ENCODE measurements at places on chromosomes 3 and 15.
A peak's percentile ranks its signal among the peaks of the same experiment; 100 is the strongest.

- DNase-seq, result no peak
These were observed 1044.1 kb upstream of the NR2F2 start for GRCh38 chr15:95286352-95286880.

DNA sequence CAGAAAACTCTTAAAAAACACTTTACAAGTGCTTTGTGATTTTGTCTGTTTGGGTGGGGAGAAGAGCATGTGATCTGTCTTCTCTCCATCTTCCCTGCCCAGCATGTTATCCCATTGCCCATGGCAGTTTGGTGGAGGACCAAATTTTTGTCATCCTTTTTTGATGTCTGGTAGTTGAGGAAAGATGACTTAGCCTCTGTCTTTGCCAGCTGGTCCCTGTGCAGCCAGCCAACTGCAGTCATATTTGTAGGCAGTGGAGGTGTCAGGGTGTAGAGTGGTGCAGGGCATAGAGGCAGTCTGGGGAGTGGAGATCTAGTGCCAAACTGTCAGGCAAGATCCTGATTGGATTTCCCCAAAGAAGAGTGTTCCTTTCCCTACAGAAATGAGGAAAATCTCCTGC is 40.7 kb downstream of the GASK1A start:
- no peak for DNase-seq

DNA sequence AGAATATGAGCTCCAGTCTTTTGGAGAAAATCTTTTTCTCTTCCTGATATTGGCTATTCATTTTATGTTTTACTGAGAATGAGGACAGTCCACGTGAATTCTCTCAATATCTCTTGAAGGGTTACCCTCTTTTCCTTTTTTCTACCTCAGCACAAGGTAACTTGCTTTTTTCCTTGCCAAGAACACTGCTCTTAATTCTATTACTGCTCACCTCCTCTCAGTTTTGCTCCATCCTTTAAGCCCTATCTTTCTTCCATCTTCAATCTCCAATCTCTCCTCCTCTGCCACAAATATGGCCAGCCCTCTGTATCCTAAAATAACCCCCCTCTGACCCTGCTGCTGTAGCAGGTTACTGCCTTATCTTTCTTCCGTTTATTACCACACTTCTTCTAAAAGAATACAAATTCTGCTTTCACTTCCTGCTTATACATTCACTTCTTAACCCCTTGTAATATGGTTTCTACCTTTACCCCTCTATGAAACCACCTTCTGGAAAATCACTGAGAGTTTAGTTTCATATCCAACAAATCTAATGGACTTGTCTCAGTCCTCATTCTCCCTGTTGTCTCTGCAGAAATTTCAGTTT is 89.0 kb downstream of the NFKBIZ start:
- DNase-seq, result no peak

GRCh38 chr15:79366691-79367090 is 55.8 kb downstream of the TMED3 start:
- DNase-seq, result no peak

DNA sequence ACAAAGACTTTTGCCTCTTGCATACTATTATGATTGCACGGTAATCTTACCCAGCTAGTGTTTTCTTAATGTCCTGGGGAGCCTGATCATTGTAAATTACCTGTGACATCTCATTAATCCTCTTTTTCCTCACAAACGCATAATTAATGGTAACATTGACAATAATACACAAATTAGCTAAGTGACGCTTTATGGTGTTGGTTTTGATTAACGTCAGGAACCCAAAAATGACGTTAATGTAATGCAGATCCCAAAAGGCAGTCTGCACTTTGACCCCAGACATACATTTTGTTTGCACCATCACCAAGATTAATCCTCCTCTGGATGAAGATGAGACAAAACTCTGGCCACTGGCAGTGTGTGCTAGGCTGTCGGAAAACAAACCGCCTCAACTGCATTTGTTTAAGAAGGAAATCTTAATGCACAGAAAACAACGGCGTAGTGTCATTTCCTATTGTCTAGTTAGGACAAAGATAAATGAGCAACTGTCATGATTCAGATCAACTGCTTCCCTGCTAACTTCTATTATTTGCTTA is 83.9 kb upstream of the CDIN1 start:
- DNase-seq, result no peak

DNA sequence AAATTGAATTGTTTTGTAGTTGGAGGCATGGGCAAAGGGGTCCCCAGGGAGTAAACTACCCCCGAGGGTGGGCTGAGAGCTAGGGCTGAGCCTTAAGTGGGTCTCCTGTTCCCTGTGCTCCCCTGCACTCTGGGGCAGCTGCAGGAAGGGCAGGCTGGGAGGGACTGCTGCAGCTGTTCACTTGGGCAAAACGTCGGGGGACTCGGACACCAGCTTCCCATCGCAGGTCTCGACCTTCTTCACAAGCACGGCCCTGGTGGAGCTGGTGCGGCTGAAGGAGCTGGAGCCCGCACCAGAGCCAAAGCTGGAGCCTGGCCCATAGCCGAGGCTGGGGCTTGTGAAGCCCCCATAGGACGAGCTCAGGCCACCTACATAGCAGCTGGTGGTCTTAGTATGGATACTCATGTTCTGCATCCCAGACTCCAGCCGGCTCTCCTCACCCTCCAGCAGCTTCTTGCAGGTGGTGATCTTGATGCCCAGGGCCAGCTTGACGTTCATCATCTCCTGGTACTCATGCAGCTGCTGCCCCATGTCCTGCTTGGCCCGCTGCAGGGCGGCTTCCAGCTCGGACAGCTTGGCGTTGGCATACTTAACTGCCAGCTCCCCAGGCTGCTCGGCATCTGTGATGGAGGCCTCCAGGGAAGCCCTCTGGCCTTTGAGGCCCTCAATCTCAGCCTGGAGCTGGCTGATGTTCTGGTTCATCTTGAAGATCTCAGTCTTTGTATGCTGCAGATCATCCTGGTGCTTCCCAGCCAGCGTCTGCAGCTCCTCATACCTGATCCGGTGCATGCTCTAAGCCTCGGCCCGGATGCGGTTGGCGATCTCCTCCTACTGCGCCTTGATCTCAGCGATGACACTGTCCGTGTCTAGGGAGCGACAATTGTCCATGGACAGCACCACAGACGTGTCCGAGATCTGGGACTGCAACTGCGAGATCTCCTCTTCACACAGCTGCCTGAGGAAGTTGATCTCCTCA is 423.5 kb upstream of the ARPP21 start:
- no peak for DNase-seq

DNA sequence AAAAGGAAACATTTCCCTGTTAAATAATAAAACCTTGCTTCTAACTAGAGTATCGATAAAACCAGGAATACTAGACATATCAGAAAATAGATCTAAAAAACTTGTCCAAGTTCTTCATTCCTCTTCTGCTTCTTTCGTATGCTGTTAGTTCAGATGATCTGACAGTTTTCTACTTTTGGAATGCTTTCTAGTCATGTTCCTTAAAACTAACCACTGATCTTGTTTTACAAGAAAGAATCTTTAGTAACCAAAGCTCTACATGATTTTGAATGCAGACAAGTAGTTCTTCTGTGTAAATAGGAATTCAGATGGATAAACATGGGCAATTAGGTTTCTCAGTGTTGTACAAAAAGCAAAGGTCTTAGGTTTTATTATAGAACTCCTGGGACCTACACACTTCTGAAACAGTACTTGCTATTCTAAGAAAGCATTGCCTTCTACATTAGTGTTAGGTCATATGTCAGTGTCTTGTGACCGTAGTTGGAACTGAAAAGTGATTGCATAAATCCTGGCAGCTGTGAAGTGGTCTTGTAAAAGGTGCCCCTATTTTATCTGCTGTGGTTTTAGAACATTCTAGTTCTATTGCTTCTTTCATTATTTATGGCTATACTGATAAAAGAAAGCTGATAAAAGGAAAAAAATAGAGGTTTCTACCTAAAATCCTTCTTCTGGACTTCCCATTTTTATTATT is 40.7 kb downstream of the SNRK start:
- DNase-seq, result no peak

- no peak for DNase-seq
These were observed 58.4 kb downstream of the PLXNA1 start for GRCh38 chr3:127041264-127041820.

- DNase-seq, result no peak
These were observed 36.7 kb upstream of the PLCL2 start for GRCh38 chr3:16848007-16848406.

- DNase-seq, result peak; percentile 96
These were observed 172.5 kb upstream of the GADL1 start for GRCh38 chr3:31067004-31067403.

GRCh38 chr3:50419595-50420370 is 60.5 kb upstream of the TMEM115 start:
- DNase-seq, result no peak

DNA sequence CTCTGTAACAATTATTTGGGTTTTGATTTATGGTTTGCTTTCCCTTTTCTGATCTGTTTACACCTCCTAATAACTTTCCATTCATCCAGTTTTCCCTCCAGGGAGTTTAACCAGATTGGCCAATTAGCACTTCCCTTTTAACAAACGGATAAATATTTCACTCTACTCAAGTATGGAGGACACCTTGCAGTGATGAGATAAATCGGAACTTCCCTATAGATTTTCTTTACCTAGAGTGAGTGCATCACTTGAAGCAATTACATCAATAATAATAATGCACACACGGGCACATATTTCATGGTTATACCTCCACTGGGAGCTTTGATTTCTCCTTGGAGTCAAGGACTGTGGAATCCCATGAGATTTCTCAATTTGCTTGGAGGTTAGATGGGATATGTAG is 239.1 kb upstream of the CFAP20DC start:
- no peak for DNase-seq

- DNase-seq, result peak; percentile 93
These were observed 437.7 kb downstream of the RAP2B start for GRCh38 chr3:153599685-153600084.

- no peak for DNase-seq
These were observed 19.5 kb upstream of the BSN start for GRCh38 chr3:49534581-49535441.

GRCh38 chr15:67906382-67906781 is 66.5 kb upstream of the RNU6-1 start:
- DNase-seq, result no peak

- no peak for DNase-seq
These were observed 617.2 kb upstream of the UBE2E2 start for GRCh38 chr3:22585911-22586310.

- DNase-seq, result peak; percentile 68
These were observed 31.7 kb downstream of the LSM3 start for GRCh38 chr3:14210290-14210688.

DNA sequence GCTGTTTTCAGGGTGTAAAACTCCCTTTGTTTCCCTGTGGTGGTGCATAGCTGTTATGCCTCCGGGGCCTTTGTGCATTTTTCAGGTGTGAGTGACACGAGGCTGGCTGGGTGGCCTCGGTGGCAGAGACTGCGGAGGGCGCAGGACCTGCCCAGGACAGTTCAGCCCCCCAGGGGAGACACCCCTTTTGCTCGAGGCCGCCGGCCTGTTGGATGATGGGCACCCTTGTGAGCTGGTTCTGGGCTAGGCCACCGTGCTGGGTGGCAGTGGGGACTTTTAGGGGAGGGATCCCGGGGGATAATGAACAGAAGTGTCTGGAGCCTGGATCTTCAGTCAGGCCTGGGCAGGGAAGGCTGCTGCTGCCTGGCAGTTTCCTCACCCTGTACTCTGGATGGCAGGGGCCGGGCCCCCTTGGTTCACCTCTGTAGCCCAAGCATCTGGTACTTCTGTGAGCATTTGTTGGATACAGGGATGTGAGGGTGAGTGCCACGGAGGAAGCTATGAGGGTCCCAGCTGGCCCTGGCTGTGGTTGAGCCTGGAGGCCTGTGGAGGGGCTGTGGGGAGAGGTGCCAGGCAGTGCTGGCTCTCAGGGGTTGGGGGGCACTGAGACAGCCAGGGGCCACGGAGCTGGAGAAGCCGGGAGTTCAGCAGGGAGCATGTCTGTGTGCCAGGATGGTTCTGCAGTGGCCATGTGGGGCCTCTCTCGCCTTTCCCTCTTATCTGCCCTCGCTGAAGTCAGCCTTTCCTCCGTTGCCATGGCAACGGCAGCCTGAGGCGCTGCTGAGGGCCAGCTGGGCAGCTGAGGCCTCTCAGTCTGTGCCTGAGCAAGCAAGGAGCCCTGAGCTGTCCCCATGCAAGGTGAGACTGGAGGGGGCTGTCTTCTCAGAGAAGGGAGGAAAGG is 49.0 kb downstream of the KY start:
- DNase-seq, result peak; percentile 46

GRCh38 chr15:68770216-68770615 is 50.5 kb downstream of the ANP32A start:
- no peak for DNase-seq

GRCh38 chr3:81352867-81353266 is 408.6 kb downstream of the GBE1 start:
- DNase-seq, result peak; percentile 31

- peak; percentile 67 for DNase-seq
These were observed 2.4 kb downstream of the ATP1B3 start for GRCh38 chr3:141878817-141879216.

- no peak for DNase-seq
These were observed 436.7 kb downstream of the EPHB1 start for GRCh38 chr3:135231737-135232136.

- DNase-seq, result peak; percentile 37
These were observed 3.8 kb upstream of the SLMAP start for GRCh38 chr3:57752307-57752706.

GRCh38 chr3:190303884-190304283 is 18.4 kb downstream of the CLDN1 start:
- no peak for DNase-seq

DNA sequence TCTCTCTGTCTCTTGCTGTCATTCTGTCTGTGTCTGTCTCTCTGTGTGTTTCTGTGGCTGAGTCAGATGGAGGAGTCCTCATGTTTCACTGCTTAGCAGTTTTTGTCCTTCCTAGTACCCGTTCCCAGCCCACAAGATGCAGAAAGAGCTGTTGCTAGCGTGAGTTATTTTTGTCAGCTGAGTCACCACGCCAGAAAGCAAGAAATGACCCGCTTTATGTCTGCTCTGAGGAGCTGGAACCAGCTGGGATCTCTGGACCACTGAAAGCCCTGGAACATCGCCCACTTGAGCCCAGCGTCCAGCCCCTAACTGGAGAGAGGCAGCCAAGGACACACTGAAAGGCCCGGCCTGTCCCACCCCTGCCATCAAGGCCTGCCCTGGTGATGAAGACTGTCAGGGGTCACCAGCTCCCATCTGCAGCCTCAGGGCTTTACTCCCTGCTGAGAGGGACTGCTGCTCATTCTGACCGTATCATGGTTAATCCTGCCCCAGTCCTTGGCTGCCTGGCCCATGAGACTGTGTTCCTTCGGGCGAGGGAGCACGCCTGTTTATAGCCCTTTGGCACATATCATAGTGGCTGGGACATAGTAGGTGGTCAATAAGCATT is 101.7 kb upstream of the TPM1 start:
- DNase-seq, result peak; percentile 97

DNA sequence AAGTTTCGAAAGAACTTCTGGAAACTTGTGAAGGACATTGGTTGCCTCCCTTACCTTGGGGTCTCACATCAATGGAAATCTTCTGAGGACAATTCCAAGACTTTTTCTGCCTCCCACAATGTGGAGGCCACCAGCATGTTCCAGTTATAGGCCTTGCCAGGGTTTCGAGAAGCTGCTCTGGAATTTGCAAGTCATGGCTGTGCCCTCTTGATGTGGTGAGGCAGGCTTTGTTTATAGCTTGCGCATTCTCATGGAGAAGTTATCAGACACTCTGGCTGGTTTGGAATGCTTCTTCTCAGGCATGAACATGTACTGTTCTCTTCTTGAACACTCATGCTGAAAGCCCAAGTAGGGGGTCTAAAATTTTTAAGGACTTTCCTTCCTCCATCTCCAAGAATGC is 4.1 kb downstream of the CXCR6 start:
- DNase-seq, result no peak

- DNase-seq, result no peak
These were observed 78.2 kb downstream of the CLASP2 start for GRCh38 chr3:33639889-33640288.
